ENCODE measurements at places on chromosomes 11 and 22.

DNA sequence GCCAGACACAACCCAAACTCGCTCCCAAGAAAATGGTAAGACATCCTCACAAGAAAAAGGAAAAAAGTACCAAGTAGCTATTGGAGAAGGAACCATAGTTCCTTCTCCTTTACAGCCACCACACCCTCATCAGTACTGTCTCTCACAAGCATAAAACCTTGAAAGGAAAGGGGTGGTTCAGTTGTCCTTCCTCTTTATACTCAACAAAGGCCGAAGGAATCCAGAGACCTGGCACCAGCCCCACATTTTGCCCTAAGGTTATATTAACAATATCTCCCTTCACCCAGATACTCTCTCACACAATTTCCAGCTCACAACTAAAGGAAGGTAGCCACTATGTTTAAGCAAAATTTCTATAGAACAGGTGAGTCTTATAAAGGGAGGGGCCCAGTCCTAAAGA lies 8.5 kb downstream of the FHIP1B start:
- no peak for DNase-seq

DNA sequence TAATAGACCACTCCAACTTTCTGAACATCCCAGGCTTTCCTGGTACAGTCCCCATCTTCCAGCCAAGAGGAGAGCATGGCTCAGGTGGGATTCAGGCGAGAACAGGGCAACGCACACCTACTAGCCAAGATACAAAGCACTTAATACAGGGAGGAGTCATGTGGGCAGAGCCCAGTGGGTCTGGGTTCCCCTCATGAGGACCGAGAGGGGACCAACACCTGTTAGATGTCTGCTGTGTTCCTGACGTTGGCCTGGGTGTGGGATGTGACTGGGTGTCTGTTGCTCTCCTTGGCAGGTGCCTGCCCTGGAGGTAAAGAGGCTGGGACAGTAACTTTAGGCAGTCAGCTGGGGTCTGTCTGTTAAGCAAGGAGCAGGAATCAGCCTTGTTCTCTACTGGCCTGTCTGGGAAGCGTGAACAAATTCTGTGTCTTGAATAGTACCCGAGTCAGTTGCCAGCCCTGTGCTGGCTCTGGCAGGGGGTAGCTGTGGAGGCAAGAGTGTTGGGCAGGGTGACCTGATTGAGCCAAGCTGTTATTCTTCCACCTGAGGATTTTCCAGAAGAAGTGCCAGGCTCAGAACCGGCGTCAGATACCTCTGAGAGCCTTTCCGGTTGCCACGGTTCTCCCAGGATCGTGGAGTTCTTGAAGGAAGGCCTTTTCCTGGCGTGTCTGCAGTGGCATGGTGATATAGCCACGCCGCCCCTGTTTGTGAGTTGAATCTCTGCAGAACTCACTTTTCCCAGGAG lies 56.3 kb downstream of the BCR start:
- no peak for DNase-seq

GRCh38 chr11:93736129-93736528 lies 5.2 kb downstream of the TAF1D start:
- DNase-seq = no peak

DNA sequence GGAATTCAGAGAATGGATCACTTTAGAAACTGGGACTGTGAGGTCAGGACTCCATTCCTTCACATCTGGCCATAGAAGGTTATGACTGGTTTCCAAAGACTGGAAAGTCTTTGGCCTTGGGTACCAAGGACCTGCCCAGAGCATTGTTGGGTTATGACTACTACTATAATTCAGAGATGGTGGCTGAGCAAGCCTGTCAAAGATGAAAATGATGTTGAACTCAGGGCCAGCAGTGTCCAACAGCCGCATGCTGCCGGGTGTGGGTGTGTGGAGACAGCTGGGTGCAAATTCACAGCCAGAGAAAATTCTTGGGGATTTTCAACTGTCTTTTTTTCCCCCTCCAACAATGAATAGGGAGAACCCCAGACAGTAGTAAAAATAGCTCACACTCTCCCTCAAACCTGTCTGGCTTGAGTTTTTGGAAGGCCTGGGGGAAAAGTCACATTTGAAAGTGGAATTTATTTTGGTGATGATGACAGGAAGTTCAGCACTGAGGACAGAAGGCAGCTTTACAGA lies 166.8 kb upstream of the NCAM1 start:
- no peak for DNase-seq

DNA sequence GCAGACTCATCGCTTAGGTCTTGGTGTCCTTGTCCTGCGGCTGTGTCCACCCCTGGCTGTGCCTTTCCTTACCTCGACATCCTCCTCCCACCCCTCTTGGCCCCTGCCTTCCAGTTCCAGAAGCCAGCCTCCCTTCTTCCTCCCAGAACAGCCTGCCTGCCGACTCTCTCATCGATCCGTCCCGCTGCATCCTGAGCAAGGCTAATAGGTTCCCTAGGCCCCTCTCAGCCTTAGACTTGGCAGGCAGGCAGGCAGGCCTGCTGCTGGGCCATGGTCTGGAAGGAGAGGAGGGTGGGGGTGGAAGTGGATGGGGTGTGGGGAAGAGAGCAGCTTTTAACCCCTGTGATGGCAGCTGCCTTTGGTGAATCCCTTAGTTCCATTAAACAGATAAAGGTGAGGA lies 196.7 kb upstream of the TBCEL start:
- no peak for DNase-seq

All from NCI-H774 (cell line).